ENCODE measurements at places on chromosomes 4 and X.

DNA sequence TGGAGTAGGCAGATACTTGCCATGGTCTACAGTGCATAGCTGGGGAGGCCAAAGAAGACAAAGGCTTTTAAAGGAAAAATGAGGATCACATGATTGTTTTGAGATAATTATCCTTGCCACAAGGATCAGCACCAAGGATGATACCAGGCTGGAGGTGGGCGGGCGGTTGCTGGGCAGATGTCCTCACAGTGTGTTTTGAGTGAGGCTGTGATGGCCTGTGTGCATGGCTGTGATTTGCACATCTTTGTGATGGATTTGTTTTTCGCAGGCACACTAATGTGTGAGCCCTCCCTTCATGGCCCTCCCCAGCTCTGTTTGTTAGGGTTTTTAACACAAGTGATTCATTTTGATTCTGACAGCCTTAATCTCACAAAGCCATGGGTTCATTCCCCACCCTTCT, 46.8 kb downstream of the RGS12 start:
- no peak for DNase-seq

DNA sequence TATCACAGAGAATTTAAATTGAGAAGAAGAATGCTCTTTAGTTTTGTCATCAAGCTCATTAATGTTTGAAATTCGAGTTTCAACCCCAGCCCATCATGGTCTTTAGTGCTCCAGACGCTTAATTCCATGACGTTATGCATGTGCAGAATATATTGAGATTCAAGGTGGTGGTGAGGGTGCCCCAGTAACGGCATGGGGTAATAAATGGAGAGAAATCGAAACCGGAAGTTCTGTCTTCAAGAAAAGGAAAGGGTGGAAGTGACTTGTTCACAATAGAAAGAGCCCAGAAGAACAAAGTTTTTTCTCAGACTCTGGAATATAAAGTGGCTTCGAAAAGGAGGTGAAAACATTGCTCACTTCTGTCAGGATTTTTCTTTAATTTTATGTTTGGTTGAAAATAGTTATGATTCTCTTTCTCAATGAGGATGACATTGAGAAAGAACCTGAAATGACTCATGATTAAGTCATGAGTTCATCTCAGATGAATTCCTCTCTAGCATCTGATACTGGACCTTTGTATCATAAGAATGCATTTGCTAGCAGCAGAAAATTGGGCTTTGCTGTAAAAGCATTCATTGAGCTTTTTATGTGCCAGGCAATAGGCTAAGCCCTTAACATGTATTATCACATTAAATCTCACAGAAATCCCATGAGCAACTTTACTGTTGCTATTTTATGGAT, 779 bp upstream of the DDX60L start:
- peak; percentile 47 for DNase-seq

- DNase-seq: no peak
Observed at GRCh38 chr4:94588896-94589693, 137.4 kb downstream of the PDLIM5 start.

- no peak for DNase-seq
Observed at GRCh38 chrX:14529290-14529989, at the start of gene GLRA2. Gene GLRA2 (plus strand): TSS chrX:14529536. CDS start chrX:14530058, 522 bp downstream.

DNA sequence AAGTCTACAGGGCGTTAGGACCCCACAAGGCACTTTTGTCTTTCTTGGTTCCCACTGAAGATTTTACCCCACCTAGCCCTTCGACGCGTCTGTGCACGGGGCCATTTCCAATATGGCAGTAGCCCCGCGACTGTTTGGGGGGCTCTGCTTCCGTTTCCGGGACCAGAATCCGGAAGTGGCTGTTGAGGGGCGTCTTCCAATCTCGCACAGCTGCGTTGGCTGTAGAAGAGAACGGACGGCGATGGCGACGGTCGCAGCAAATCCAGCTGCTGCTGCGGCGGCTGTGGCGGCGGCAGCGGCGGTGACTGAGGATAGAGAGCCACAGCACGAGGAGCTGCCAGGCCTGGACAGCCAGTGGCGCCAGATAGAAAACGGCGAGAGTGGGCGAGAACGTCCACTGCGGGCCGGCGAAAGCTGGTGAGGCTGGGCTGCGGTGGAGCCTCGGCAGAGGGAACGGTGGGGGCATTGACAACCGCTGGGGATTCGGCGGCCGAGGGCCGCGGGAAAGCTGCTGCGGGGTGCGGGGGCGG, at the start of gene USP11:
Gene USP11, plus strand, starts transcription at position 207 of the 530 bp plus-strand sequence. Its CDS starts 35 bp downstream, at position 242.
- peak; percentile 55 for DNase-seq
